ENCODE measurements at places on chromosomes 2 and 18.

DNA sequence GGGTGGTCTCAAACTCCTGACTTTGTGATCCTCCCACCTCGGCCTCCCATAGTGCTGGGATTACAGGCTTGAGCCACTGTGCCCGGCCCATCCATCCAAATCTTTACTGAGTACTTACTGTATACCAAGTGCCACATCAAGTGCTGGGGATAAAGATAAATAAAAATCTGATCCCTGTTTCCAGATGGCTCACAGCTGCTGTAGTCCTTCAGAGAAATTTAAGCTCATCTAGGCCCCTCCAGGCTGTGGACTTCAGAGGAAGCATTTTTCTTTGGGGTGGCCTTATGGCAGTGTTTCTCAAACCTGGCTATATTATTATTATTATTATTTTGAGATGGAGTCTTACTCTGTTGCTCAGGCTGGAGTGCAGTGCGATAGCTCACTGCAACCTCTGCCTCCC lies 33.7 kb upstream of the GTF2A1L start:
- no peak for DNase-seq

DNA sequence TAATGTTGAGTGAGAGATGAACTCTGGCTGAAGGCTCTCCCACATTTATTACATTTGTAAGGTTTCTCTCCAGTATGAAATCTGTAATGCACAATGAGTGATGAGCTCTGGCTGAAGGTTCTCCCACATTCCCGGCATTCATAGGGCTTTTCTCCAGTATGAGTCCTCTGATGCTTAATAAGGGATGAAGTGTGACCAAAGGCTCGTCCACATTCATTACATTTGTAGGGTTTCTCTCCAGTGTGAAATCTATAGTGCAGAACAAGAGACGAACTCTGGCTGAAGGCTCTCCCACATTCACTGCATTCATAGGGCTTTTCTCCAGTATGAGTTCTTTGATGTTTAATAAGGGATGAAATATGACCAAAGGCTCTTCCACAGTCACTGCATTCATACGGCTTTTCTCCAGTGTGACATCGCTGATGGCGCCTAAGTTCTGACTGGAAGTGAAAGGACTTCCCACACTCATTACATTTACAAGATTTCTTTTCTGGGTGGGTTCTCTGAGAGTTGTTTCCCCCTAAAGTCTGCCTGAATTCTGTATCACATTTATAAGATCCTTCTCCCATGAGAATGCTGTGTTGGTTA lies 10.2 kb downstream of the ZNF514 start:
- no peak for DNase-seq

GRCh38 chr2:203533676-203534591 lies 1.2 kb downstream of the RAPH1 start:
- DNase-seq = no peak

DNA sequence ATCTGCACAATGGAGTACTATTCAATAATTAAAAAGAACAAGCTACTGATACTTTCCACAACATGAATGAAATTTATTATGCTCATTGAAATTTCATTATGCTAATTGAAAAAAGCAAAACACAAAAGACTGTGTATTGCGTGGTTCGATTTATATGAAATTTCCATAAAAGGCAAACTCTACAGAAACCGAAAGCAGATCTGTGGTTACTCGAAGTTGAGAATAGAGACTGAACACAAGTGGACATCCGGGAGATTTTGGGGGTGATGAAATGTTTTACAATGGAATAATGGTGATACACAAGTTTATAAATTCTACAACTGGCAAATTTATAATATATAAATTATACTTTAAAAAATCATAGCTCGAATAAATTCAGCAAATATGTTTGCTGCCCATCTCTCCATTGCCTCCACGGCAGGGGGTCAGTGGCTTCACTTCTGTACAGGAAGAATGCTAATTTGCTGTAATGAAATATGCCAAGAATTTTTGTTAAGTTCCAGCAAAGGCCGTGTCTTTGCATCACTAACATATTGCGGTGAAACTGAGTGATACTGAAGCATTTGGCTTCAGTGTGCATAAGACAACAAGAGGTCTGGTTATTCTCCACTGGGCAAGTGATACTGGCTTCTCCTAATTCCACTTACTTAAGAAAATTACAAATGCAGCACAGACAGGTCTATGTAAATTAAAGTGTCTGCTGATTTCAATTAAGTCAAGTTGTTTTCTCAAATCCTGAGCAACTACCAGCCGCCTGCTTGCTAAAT lies 96.7 kb downstream of the TMEM163 start:
- no peak for DNase-seq

DNA sequence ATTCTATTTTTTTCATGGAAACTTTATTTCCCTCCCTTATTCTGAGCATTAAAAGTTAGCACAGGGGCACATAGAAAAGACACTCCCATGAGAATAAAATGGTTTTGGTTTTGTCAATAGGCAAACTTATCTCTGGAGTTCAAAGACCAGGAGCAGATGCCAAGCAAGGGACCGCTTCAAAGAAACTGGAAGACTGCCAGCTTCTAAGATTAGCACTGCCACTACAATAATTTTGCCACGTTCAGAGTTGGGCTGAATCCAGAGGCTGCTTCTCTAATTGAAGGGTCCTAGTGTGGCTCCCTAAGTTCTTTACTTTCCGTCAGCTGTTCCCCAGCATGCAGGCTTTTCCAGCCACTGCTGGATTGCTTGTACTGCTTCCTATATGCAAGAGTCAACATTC lies 681.0 kb upstream of the GCFC2 start:
- DNase-seq = no peak

- no peak for DNase-seq
These were observed 30.8 kb downstream of the LANCL1 start for GRCh38 chr2:210445732-210446131.

GRCh38 chr2:165185633-165186032 lies 18.2 kb downstream of the SCN3A start:
- no peak for DNase-seq

DNA sequence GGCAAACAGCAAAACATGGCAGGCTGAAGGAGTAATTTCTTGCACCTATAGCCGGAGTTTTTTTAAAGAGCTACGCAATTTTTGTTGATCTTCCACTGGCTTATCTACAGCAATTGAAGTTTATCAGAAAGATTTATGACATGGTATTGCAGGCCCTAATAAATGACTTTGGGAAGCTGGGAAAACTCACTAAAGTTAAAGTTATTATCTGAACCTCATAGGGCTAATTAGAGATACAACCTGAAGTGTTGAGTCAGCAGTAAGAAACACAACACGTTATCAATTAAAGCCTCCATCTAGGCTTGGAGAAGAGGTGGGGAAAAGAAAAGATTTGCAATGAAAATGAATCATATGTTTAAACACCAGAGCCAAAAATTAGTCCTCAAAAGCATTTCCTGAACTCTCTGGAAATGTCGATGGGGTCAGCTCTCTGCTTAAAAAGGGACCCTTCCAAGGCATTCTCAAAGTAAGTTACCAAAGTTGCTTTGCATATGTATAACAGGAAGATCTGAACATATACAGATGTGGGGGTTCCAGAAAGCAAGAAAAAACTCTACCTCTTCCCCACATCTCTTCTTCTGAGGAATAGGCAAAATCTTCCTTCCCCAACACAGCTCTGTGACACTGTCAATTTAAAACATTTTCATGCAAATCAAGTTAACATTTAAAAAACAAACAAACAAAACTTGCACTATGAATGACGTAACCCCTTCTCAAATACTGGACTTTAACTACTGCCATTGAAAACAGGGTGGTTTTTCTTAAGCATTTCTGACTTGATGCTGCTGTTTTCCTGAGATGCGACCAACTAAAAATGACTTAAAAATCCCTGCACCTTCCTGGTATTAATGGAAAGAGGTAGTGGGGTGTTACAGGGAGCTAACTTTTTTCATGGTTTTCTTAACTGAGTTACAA lies 915.6 kb downstream of the NRXN1 start:
- no peak for DNase-seq

GRCh38 chr2:62300925-62301324 lies 105.0 kb downstream of the B3GNT2 start:
- DNase-seq = no peak
